ENCODE measurements at places on chromosomes 1 and 21. TPM values are rescaled to one million over a fixed set of nuclear protein-coding genes. Genes with fewer than 3 reads are reported as not detected.

- H3K27ac ChIP-seq, result peak overlapping the region; percentile 59
- H3K4me3 ChIP-seq, result peak overlapping the region; percentile 70
- H3K27me3 ChIP-seq, result no peaks in the 10 kb centered on the region
- peak; percentile 89 for DNase-seq
- peaks cover 17% of the 10 kb centered on the region for H3K4me1 ChIP-seq
Observed at GRCh38 chr1:27366113-27366410, 699 bp downstream of the MAP3K6 start.

- H3K27me3 ChIP-seq, result peaks cover 57% of the 10 kb centered on the region
- no peak for DNase-seq
- no peaks in the 10 kb centered on the region for H3K36me3 ChIP-seq
Observed at GRCh38 chr21:44711327-44712202, at the start of gene TSPEAR. TSS of gene TSPEAR (minus strand) at chr21:44711572. CDS start at chr21:44711514, 58 bp downstream.

CYP4X1 gene
- not detected for total RNA-seq

FCRL5 gene
- total RNA-seq, result not detected

DNA sequence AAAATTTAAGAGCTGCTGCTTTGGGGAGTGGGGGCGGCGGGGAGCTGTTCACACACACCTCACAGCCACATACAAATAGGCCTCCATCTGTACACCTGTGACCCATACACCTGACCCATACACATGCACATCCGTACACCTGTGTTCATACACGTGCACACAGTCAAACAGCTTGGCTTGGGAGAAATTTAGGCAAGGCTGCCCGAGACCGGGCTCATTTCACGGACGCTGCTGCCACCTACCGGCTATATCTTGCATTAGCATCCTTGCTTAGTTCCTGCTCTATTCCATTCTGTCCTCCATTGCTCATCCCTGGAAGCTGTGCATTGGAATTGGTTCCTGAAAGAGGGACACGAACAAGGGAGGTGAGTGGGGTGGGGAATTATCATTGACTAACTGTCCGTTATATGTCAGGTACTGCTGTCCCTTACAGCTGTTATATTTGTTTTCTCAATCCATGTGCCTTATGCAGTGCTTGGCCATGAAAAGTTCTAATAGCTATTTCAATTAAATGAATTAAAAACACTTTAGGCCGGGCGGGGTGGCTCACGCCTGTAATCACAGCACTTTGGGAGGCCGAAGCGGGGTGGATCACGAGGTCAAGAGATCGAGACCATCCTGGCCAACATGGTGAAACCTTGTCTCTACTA, 37.1 kb upstream of the EPB41 start:
- no peaks in the 10 kb centered on the region for H3K36me3 ChIP-seq
- peak; percentile 53 for DNase-seq
- 0 out of 2 replicates have a peak, but pooled peaks cover 3% of the 10 kb centered on the region for H3K27me3 ChIP-seq
- H3K27ac ChIP-seq, result no peak overlapping the region
- no peak overlapping the region for H3K4me3 ChIP-seq
- H3K4me1 ChIP-seq, result no peaks in the 10 kb centered on the region

VWA5B1 gene
- not detected for total RNA-seq

- H3K4me1 ChIP-seq, result no peaks in the 10 kb centered on the region
- no peak overlapping the region for H3K4me3 ChIP-seq
- H3K27ac ChIP-seq, result no peak overlapping the region
- H3K36me3 ChIP-seq, result no peaks in the 10 kb centered on the region
Observed at GRCh38 chr1:59094001-59094400, 202.9 kb upstream of the FGGY start.

DNA sequence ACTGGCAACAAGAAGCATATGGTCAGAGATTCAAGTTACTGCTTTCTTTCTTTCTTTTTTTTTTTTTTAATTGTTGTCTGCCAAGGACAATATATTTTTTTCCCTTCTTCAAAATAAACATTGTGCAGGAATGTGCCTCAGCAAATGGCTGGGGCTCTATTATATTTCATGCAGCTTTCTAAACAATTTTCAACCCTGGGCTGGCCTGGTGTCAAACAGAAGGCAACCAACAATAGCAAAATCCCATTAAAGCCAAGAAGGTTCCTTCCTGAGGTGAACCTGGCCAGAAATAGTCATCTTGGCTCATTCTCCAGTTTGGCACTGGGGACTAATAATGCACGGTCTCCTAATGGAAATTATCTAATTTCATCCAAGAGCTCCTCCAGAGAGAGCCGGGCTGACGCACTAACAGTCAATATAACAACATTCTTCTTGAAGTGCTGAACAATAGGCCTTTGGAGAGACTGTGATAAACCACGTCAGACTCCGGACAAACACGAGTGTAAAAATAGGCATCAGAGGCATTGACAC, 35.7 kb upstream of the HLX start:
- H3K4me1 ChIP-seq, result peaks cover 24% of the 10 kb centered on the region
- no peaks in the 10 kb centered on the region for H3K36me3 ChIP-seq
- peak; percentile 53 for DNase-seq
- H3K4me3 ChIP-seq, result no peak overlapping the region
- no peaks in the 10 kb centered on the region for H3K27me3 ChIP-seq

DNA sequence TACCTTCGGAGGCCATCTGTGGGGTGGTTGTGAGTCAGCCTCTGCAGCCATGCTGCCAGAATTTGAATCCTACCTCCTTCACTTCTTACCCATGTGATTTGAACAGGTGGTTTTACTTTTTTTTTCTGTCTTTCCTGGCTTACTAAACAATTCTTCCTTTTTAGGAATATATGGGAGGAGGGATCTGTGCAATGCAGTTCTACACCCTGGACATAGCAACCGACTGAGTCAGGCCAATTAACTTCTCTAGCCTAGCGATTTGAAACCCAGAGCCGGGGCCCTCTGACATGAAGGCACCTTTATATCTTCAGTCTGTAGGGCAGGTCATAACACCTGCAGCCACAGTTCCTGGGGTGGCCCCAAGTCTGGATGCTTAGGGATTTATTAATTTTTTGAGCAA, 83.6 kb downstream of the ST6GALNAC3 start:
- H3K27me3 ChIP-seq, result no peaks in the 10 kb centered on the region
- H3K4me1 ChIP-seq, result 0 out of 2 replicates have a peak, but pooled peaks cover 3% of the 10 kb centered on the region
- no peaks in the 10 kb centered on the region for H3K36me3 ChIP-seq
- no peak overlapping the region for H3K27ac ChIP-seq

DNA sequence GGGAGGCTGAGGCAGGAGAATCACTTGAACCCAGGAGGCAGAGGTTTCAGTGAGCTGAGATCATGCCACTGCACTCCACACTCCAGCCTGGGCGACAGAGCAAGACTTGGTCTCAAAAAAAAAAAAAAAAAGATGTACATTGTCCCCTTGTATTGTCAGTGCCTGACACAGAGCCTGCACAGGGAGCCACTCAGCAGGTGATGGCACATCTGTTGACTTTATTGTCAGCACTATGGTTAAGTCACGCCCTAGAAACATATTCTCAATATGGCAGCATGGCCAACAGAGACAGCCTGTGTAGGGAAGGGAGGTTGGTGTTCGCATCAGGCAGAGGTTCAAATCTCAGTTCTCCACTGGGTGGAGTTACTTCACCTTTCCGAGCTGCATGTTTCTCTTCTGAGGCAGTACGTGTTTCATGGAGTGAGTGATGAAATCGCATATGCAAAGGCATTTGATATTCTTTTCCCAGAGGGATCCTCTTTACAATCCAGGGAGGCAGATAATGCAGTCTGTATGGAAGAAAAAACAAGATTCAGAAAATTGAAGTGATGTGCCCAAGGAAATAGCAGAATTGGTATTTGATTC, 20.6 kb downstream of the LAMC2 start:
- DNase-seq, result no peak
- H3K27ac ChIP-seq, result no peak overlapping the region
- H3K4me3 ChIP-seq, result no peak overlapping the region

- H3K27me3 ChIP-seq, result no peaks in the 10 kb centered on the region
- no peak for DNase-seq
- no peak overlapping the region for H3K27ac ChIP-seq
- H3K4me1 ChIP-seq, result no peaks in the 10 kb centered on the region
- no peak overlapping the region for H3K4me3 ChIP-seq
- H3K36me3 ChIP-seq, result peaks cover 12% of the 10 kb centered on the region
Observed at GRCh38 chr1:35001743-35002142, 16.6 kb upstream of the TMEM35B start.

DNA sequence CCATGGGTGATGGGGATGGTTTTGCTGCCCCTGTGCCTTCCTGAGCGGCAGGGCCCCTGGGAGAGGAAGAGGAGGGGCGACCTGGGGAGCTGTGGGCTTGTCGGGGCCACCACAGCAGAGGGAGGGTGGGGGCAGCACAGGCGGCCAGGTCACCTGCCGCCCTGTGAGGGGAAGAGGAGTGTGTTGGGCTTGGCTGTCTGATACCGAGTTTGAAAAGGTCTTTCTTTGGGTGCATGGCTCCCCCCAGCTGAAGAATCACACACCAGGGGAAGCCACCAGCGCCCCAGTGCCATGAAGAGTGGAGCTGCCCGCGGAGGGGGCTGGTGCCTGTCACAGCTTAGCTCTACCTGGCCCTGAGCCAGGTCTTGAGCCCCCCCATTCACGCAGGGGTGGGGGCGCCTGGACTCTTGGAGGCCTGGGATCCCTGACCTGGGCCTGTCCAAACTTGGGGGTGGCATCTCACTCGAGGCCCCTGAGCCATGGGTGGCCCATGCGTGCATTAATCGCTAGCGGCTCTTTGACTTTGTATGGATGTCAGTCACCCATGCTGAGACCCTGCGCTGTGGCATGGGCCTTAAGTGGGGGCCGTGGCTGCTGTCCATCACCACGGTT, 26.4 kb downstream of the CSTB start:
- H3K27me3 ChIP-seq, result no peaks in the 10 kb centered on the region
- DNase-seq, result no peak
- no peaks in the 10 kb centered on the region for H3K4me1 ChIP-seq
- H3K36me3 ChIP-seq, result peaks cover 77% of the 10 kb centered on the region
- H3K27ac ChIP-seq, result no peak overlapping the region
- H3K4me3 ChIP-seq, result no peak overlapping the region

B4GALT2 gene
- total RNA-seq, result 70.2 TPM

RPE65 gene
- total RNA-seq, result not detected

GRCh38 chr1:109269981-109270622, 12.8 kb downstream of the PSRC1 start:
- no peak overlapping the region for H3K4me3 ChIP-seq
- no peak overlapping the region for H3K27ac ChIP-seq
- no peaks in the 10 kb centered on the region for H3K27me3 ChIP-seq
- peaks cover 9% of the 10 kb centered on the region for H3K4me1 ChIP-seq
- H3K36me3 ChIP-seq, result no peaks in the 10 kb centered on the region

DNA sequence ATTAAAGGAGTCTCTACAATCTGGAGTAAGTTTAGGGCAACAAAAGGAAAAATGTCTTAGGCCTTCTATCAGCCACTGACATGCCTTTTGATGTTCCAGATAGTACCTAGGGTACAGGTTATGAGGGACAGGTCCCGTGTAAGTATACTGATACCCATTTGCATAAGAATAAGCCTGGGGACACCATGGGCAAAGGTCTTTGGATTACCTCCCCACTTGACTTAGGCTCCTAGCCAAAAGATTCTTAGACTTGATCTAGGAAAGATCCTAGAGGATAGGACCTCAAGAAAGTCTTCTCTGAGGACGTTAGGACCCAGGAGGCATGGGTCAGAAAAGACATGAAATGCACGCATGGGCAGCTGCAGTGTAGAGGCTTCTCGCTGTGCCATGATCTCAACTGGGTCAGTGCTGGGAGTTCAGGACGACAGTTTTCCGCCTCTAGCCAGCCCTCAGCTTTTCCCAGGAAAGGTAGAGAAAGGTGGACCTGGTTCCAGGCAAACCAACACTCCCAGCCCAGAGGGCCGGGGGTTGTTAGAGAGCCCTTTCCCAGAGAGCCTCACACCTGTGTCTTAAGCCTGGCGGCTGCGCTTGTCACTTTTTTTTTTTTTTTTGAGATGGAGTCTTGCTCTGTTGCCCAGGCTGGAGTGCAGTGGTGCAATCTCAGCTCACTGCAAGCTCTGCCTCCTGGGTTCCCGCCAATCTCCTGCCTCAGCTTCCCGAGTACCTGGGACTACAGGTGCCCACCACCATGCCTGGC, 26.6 kb downstream of the MSTO1 start:
- H3K36me3 ChIP-seq, result peaks cover 4% of the 10 kb centered on the region
- no peak overlapping the region for H3K27ac ChIP-seq
- no peaks in the 10 kb centered on the region for H3K27me3 ChIP-seq
- H3K4me3 ChIP-seq, result no peak overlapping the region
- H3K4me1 ChIP-seq, result no peaks in the 10 kb centered on the region

DNA sequence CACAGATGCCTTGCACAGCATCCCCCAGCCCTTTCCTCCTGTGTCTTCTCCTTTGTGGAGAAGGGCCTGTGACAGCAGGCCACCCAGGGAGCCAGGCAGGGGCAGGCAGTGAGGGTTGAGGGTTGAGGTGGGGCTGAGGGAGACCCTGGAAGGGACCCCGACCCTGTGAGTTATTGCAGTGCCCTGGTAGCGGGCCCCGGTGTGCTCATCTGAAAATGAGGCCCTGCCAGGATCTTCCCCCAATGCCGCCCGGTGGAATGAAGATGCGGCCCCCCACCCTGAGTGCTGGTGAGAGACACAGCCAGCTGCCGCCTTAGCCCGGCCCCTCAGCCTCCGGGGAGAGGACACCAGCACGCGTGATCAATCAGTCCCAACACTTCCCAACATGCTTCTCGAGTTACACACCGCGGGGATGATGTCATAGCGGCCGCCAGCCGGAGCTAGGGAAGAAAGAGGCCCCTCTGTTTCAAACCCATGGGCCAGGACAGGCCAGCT, 36.2 kb upstream of the ACTRT2 start:
- no peak overlapping the region for H3K4me3 ChIP-seq
- no peaks in the 10 kb centered on the region for H3K36me3 ChIP-seq
- H3K27me3 ChIP-seq, result no peaks in the 10 kb centered on the region
- no peaks in the 10 kb centered on the region for H3K4me1 ChIP-seq
- no peak for DNase-seq

TFF2 gene
- not detected for total RNA-seq

DNA sequence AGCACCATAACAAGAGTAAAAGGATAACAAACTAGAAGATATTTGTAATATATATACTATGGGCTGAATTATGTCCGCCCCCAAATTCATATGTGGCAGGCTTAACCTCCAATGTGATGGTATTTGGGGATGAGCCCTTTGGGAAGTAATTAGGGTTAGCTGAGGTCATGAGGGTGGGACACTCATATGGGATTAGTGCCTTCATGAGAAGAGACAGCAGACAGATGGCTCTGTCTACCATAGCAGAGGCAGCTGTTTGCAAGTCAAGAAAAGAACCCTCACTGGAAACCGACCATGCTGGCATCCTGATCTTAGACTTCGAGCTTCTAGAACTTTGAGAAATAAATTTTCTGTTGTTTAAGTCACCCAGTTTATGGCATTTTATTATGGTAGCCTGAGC, 303.6 kb downstream of the LMO4 start:
- no peaks in the 10 kb centered on the region for H3K27me3 ChIP-seq
- H3K4me3 ChIP-seq, result no peak overlapping the region
- H3K4me1 ChIP-seq, result no peaks in the 10 kb centered on the region
- no peaks in the 10 kb centered on the region for H3K36me3 ChIP-seq
- DNase-seq, result no peak

GRCh38 chr1:230058626-230059025, 8.4 kb upstream of the GALNT2 start:
- H3K4me1 ChIP-seq, result no peaks in the 10 kb centered on the region
- no peak overlapping the region for H3K27ac ChIP-seq
- DNase-seq, result no peak
- no peak overlapping the region for H3K4me3 ChIP-seq

DNA sequence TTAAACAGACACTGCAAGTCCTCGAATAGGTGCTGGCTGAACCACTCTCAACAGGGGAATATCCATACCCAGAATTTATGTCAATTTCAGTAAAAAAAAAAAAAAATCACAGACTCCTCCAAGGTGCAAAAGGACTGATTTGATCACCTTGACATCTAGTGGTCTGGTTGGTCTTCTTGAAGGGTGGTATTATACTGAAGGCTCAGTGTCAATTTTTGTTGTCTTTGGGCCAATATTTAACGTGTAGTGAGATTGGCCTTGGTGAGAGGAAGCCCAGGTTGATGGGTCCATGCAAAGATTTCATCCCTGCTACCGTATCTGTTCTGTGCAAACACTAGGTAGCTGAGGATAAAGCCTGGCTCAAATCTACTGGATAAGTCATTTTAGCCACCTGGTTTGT, 4.0 kb upstream of the GBP5 start:
- H3K27ac ChIP-seq, result no peak overlapping the region
- H3K36me3 ChIP-seq, result no peaks in the 10 kb centered on the region
- peaks cover 5% of the 10 kb centered on the region for H3K4me1 ChIP-seq

KLF17 gene
- not detected for total RNA-seq
